ENCODE measurements at places on chromosomes 5 and 9. TPM values are rescaled to one million over a fixed set of nuclear protein-coding genes. Genes with fewer than 3 reads are reported as not detected.

DNA sequence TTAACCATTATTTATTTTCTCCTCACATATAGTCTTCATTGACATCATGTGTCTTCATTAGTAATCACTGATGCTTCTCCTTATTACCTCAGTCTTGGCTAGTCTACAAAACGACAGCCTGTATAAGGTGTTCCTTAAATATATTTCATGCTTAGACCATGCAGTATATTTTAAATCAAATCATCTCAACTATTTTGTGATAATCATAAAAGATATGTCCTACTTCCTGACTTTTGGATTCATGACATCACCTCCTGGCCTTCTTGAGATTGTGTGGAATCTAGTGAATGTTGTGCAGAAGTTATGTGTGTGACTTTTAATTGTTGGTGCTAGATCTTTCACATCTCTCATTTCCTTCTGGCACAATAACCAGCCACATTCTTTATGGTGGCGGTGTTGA lies 1339.3 kb upstream of the C9orf72 start:
- no peak for DNase-seq

GRCh38 chr9:129850821-129851550 lies 15.7 kb downstream of the USP20 start:
- DNase-seq: no peak

The PCDHGA6 gene
- 4.8 TPM for polyA plus RNA-seq

The FPGS gene
- 34.6 TPM for polyA plus RNA-seq
